PC-9 (cell line): ENCODE measurements at places on chromosomes 16 and 17. TPM values are rescaled to one million over a fixed set of nuclear protein-coding genes. Genes with fewer than 3 reads are reported as not detected.

DNA sequence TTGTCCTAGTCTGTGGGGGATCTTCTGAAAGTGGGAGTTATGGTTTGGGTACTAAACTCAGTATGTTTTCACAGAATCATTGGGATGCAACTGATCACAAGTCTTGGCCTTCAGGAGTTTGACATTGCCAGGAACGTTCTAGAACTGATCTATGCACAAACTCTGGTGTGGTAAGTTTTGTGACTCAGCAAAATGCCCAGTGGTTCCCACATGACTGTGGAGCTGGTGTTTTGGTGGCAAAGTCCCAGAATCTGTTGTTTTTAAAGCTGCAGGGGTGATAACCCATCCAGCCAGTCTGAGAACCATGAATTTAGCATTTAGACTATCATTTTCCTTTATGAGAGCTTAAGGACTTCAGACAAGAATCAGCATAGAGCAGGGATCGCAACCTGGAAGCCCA, 40.6 kb downstream of the GDE1 start:
- peaks cover 37% of the 10 kb centered on the region for H3K4me1 ChIP-seq
- peaks cover 55% of the 10 kb centered on the region for H3K36me3 ChIP-seq
- no peaks in the 10 kb centered on the region for H3K27me3 ChIP-seq
- H3K4me3 ChIP-seq: no peak overlapping the region
- DNase-seq: no peak

KRTAP16-1 gene
- total RNA-seq: not detected in 2 replicates

GRCh38 chr17:18981642-18982424, 22.7 kb downstream of the FAM83G start:
- no peaks in the 10 kb centered on the region for H3K27me3 ChIP-seq
- DNase-seq: peak; percentile 66
- H3K4me3 ChIP-seq: no peak overlapping the region
- peaks cover 11% of the 10 kb centered on the region; the same call in 1 of the 2 replicates for H3K36me3 ChIP-seq
- H3K4me1 ChIP-seq: peaks cover 12% of the 10 kb centered on the region

GRCh38 chr17:74647871-74648672, 24.5 kb upstream of the CD300E start:
- no peak overlapping the region for H3K4me3 ChIP-seq
- H3K27ac ChIP-seq: no peak overlapping the region
- DNase-seq: no peak
- peaks cover 96% of the 10 kb centered on the region for H3K27me3 ChIP-seq
- no peaks in the 10 kb centered on the region for H3K4me1 ChIP-seq
- no peaks in the 10 kb centered on the region for H3K36me3 ChIP-seq

DNA sequence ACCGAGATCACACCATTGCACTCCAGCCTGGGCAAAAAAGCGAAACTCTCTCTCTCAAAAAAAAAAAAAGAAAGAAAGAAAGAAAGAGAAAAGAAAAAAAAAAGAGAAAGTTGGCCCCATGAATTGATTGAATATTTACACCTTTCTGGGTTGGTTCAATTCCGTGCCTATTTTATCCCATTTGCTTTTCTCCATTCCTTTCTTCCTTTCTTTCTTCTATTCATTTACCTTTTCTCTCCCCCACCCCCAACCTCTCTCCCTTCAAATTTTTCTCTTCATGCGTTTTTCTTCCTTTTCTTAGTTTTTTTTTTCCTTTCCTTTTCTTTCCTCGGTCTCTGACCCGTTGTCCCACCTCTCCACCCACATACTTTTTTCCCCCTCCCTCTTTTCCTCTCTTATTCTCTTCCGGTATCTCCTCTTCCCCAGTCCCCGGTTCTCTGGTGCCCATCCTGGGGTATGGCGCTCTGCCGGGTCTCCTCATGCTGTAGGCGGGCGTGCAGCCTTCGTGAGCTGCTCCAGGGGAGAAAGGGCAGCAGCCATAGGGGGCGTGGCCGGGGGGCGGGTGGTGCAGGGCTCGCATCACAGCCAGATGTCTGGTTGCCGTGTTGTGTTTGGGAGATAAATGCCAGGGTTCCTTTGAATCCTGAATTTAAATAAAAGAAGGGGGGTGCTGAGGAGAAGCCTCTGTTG, 5.3 kb upstream of the COL1A1 start:
- H3K4me3 ChIP-seq: no peak overlapping the region
- no peaks in the 10 kb centered on the region for H3K36me3 ChIP-seq
- H3K27me3 ChIP-seq: peaks cover 66% of the 10 kb centered on the region
- no peak overlapping the region for H3K27ac ChIP-seq
- H3K4me1 ChIP-seq: peaks cover 12% of the 10 kb centered on the region

TRPV3 gene
- 1.5 and 1.9 TPM in 2 replicates for total RNA-seq

DNA sequence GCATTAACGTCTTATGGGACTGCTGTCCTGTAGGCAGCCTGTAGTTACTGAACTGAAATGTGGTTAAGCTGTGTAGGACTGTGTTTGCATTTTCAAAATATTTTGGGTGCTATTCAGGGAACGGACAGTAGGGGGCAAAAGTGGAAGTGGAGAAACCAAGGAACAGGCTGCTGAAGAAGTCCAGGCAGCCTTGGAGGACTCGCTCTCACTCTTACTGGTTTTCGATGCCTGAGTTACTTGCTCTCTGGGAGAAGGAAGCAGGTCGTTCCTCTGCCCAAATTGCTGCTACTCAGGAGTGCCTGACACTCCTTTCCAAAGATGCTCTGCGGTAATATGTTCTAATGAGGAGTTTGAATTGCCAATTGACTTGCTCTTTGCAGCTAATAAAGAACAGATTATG, 64.5 kb upstream of the RBFOX1 start:
- H3K36me3 ChIP-seq: no peaks in the 10 kb centered on the region
- no peaks in the 10 kb centered on the region; the same call in 1 of the 2 replicates for H3K27me3 ChIP-seq
- H3K4me3 ChIP-seq: no peak overlapping the region
- no peaks in the 10 kb centered on the region for H3K4me1 ChIP-seq
- no peak for DNase-seq

SLC5A11 gene
- total RNA-seq: 3.7 and 5.7 TPM in 2 replicates

ZG16 gene
- 0.13 and 0.26 TPM in 2 replicates for total RNA-seq

MGAT5B gene
- 13.9 and 14.3 TPM in 2 replicates for total RNA-seq

GRCh38 chr17:46805771-46806170, 12.7 kb downstream of the WNT3 start:
- H3K4me3 ChIP-seq: no peak overlapping the region
- no peak overlapping the region for H3K27ac ChIP-seq
- no peak for DNase-seq
- no peaks in the 10 kb centered on the region for H3K36me3 ChIP-seq
- H3K27me3 ChIP-seq: no peaks in the 10 kb centered on the region

SBK1 gene
- total RNA-seq: 18.4 and 22.1 TPM in 2 replicates

DNA sequence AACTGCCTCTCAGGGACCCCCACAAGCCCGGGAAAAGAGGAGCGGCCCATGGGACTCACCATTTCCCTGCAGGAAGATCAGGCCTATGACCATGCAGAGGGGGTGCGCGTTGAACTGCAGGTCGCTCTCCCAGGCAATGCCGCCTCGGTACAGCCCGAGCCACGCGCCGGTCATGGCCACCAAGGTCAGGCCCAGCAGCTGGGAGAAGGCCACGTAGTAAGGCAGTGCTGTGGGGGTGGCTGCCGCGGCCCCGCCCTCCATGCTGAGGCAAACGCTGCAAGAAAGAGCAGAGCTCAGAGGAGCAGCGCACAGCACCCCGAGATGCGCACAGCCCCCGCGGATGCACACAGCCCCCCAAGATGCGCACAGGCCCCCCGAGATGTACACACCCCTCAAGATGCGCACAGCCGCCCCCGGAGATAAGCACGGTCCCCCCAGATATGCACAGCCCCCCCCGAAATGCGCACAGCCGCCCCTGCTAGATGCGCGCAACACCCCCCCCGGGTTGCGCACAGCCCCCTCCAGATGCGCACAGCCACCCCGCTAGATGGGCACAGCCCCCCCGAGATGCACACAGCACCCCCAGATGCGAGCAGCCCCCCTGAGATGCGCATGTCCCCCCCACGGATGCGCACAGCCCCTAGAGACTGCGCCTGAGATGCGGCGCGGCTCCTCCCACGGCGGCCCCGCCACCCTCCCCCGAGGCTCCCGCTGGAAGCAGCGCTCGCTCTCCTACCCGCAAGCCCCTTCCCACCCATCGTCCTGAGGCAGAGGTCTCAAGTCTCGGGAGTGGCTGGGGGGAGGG, 8.6 kb downstream of the CYB561 start:
- H3K4me3 ChIP-seq: no peak overlapping the region
- H3K36me3 ChIP-seq: 0 out of 2 replicates have a peak, but pooled peaks cover 3% of the 10 kb centered on the region
- no peak overlapping the region for H3K27ac ChIP-seq
- peaks cover 11% of the 10 kb centered on the region for H3K4me1 ChIP-seq

DNA sequence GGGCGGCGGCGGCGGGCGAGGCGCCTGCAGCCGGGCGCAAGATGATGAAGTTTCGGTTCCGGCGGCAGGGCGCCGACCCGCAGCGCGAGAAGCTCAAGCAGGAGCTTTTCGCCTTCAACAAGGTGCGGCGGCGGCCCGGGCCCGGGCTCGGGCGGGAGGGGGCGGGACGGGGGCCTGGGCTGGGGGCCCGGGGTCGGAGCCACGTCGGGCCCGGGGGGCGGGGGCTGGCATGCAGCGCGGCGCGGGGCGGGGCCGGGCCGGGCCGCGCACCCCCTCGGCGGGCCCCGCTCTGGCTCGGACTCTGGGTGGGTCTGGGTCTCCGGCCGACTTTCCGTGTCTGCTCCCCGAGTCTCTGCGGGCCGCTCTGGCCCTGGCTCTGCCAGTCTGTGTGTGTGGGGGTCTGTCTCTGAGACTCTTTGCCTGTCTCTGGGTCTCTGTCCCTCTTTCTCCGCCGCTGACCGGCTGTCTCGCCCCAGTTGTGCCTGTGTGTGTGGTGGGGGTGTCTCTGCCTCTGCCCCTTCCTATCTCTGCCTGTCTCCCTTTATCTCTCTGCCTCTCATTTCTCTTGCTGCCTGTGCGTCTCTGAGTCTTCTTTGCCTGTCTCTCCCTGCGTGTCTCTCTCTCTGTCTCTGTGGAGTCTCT, 328 bp downstream of the LLGL1 start:
- H3K36me3 ChIP-seq: no peaks in the 10 kb centered on the region
- no peaks in the 10 kb centered on the region for H3K27me3 ChIP-seq
- DNase-seq: no peak
- peaks cover 20% of the 10 kb centered on the region for H3K4me1 ChIP-seq
- peak overlapping the region; percentile 70 for H3K4me3 ChIP-seq

- no peak for DNase-seq
- no peak overlapping the region for H3K27ac ChIP-seq
- no peaks in the 10 kb centered on the region for H3K27me3 ChIP-seq
- H3K36me3 ChIP-seq: peaks cover 25% of the 10 kb centered on the region
- no peaks in the 10 kb centered on the region for H3K4me1 ChIP-seq
These were observed 131.3 kb downstream of the CYB561 start for GRCh38 chr17:63314761-63315160.

EVPL gene
- 60.8 and 77.8 TPM in 2 replicates for total RNA-seq

GRCh38 chr17:41354536-41354935, 3.9 kb upstream of the KRT33A start:
- no peaks in the 10 kb centered on the region for H3K27me3 ChIP-seq
- no peak overlapping the region for H3K4me3 ChIP-seq
- peaks cover 16% of the 10 kb centered on the region for H3K4me1 ChIP-seq
- DNase-seq: no peak
- no peak overlapping the region for H3K27ac ChIP-seq

- no peaks in the 10 kb centered on the region for H3K4me1 ChIP-seq
- H3K27ac ChIP-seq: no peak overlapping the region
- H3K27me3 ChIP-seq: no peaks in the 10 kb centered on the region
These were observed 70.5 kb downstream of the AATF start for GRCh38 chr17:37019117-37019740.

DNA sequence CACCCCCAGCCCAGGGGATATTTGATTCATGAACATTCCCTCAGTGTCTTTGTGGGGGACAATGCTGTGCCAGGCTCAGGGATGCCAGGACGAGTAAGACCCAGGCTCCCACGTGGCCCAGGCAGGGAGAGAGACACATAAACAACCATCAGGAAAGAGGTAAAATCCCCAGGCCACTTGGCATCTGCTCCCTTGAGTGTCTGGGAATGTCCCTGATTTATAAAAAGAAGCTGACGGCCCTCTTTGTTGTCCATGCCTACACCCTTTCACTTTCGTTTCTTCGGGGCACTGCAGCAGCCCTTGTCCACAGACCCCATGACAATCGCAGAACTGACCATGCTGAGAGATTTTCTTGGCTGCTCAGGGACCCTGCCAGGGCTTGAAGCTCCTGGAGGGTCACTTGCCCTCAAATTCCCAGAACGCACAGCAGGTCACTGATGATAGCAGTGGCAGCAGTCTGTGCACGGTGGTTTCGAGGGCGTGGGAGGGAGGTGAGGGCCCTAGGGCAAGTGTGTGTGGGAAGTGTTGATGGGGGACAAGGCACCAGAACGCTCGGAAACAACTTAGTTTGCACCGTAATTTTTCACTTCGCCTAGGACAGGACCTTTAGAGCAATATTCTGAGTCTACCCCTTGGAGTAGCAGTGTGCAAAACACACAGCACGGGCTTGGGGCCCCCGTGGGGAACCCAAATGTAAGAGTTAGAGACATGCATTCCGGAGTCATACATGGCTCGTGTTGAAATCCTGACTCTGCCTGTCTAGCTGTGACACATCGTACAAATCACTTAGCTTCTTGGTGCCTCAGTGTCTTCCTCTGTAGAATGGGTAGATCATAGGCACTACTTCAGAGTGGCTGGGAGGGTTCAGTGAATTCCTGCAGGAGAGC, 4.7 kb downstream of the NOD2 start:
- H3K27ac ChIP-seq: no peak overlapping the region
- H3K4me3 ChIP-seq: no peak overlapping the region
- peaks cover 21% of the 10 kb centered on the region for H3K4me1 ChIP-seq
- H3K36me3 ChIP-seq: no peaks in the 10 kb centered on the region

SNF8 gene
- 103 and 118 TPM in 2 replicates for total RNA-seq

PNMT gene
- 0.75 and 1.1 TPM in 2 replicates for total RNA-seq

GRCh38 chr16:23160574-23160973, 11.3 kb upstream of the USP31 start:
- H3K4me1 ChIP-seq: no peaks in the 10 kb centered on the region
- H3K27me3 ChIP-seq: 0 out of 2 replicates have a peak, but pooled peaks cover 5% of the 10 kb centered on the region
- H3K4me3 ChIP-seq: no peak overlapping the region
- no peak overlapping the region for H3K27ac ChIP-seq
- DNase-seq: no peak

LDAF1 gene
- total RNA-seq: 47.6 and 69.9 TPM in 2 replicates

CASKIN2 gene
- 24.4 and 25.4 TPM in 2 replicates for total RNA-seq

- H3K27me3 ChIP-seq: peaks cover 67% of the 10 kb centered on the region
- no peaks in the 10 kb centered on the region for H3K4me1 ChIP-seq
- H3K4me3 ChIP-seq: no peak overlapping the region
- DNase-seq: no peak
These were observed 108.5 kb upstream of the RCVRN start for GRCh38 chr17:10013365-10014112.

- peaks cover 54% of the 10 kb centered on the region for H3K4me1 ChIP-seq
- H3K27ac ChIP-seq: peak overlapping the region; percentile 98
- no peaks in the 10 kb centered on the region for H3K27me3 ChIP-seq
- no peak overlapping the region for H3K4me3 ChIP-seq
These were observed 31.4 kb upstream of the EIF1 start for GRCh38 chr17:41657176-41657754.
